Activated CD8-positive, alpha-beta memory T cell treated with anti-CD3 and anti-CD28 coated beads for 48 hours (primary cell): ENCODE measurements at places on chromosomes 4 and X.

- DNase-seq = no peak
Measured at GRCh38 chrX:107577933-107578332, 50.4 kb upstream of the PRPS1 start.

DNA sequence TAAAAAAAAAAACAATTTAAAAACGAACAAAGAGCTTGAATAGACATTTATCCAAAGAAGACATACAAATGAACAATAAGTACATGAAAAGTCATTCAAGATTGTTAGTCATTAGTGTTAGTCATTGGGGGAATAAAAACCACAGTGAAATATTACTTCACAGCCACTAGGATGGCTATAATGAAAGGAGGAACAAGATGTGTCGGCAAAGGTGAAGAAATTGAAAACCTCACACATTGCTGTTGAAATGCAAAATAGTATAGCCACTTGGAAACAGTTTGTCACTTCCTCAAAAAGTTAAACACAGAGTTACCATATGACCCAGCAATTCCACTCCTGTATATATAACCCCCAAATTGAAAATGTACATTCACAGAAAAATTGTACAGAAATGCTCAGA is 45.2 kb upstream of the SLC39A8 start:
- DNase-seq = no peak

DNA sequence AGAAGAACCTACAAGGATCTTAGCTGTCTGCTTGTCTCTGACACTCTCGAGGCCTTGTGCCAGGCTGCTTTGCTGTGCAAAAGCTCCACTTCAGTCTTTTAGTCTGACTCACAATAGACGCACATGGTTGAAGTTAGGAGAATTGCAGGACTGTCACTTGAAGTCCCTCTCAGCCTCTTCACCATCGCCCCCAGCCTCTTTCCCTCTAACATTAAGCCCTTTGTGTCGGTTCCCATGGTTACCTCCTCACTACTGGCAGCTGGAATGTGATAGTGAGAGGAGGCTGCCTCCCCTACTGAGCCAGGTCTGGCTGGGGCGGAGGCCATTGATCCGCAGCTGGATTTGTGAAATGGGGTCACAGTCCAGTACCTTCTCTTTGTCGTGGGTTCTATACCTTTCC is 201.8 kb downstream of the SOWAHB start:
- no peak for DNase-seq

DNA sequence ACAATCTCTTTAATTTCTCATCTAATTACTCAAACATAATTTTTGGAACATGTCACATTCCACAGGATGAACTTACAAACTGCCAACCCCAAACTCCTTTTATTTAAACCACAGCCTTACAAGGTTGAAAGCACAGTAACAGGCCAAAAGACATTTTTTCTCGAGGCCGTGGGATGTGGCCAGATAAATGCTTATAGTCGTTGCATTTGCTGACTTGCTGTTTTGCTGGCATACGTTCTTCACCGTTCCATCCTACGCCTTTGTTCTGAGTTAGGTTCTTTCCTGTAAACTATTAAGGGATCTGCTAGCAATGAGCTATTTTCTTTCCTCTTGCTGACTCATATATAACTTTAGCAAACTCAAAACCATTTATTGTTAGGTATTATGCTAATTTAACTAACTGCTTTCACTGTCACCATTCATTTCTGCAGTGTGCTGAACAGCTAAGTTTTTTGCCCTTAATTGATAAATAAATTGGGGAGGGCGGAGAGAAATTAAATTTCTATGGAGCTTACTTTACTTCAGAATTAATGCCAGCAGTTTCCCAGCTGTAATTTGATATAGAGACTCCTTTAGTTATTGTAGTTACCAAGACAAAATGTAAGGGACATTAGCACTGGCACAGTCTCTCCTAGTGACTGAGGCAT is 135.1 kb upstream of the PACRGL start:
- no peak for DNase-seq

DNA sequence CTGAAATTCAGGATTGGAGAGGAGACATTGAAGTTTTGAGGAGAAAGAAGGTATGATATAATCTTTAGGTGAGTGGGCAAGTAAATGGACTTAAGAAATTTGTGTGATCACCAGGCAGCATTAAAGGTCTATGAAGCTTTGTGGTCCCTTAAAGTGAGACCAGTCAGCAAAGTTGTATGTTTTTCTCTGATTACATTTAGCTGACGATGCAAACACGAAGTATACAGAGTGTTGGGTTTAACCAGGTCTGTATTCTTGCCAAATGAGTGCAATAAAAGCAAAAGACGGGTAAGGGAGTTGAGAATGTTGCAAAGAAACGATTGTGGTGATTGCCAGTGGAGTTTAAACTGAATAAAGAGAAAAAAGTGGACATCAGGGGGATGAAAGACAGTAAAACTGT is 11.6 kb upstream of the YIPF6 start:
- DNase-seq = no peak

- no peak for DNase-seq
Measured at GRCh38 chr4:160848901-160849760, 1314.7 kb downstream of the FSTL5 start.

GRCh38 chr4:65083076-65083475 is 587.2 kb downstream of the EPHA5 start:
- no peak for DNase-seq

GRCh38 chrX:17842769-17843525 is 18.2 kb downstream of the RAI2 start:
- no peak for DNase-seq
